ENCODE measurements at places on chromosomes 11 and 22.

- DNase-seq, result no peak
Observed at GRCh38 chr11:60377401-60378136, 763 bp upstream of the MS4A7 start.

- no peak for DNase-seq
Observed at GRCh38 chr22:30948930-30949342, 19.6 kb downstream of the MORC2 start.

DNA sequence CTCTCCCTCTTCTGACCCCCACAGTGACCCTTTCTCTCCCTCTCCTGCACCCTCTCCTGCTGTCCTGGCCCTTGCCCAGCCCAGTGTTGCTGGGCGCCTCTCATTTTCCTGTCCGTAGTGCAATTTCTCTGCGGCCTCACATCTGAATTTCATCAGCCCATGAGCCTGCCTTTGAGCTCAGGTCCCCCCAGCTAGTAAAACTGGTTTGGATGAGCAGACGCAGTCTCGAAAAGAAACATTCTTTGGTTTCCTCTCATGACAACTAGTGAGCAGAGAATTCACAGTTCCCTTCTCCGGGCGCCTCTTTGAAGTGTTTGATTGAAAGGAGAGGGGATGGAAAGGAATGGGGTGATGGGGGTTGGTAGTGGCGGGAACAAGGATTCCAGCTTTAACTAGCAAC lies 126.0 kb upstream of the CADM1 start:
- DNase-seq, result no peak

- DNase-seq, result no peak
Observed at GRCh38 chr11:70328556-70328955, 58.1 kb downstream of the PPFIA1 start.

DNA sequence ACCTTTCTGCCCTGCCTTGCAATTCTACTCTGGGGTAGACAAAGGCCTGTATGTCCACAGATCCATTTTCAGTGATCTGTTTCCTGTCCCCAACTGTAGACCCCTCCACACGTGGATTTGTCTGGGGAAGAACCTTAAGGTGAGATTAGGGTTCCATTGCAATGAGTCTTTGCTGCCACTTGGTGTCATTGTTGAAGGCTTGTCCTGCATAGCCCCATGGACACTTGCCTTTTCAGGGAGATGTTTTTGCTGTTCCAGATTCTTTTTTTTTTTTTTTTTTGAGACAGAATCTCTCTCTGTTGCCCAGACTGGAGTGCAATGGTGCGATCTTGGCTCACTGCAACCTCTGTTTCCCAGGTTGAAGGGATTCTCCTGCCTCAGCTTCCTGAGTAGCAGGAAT lies 21.8 kb downstream of the SERPING1 start:
- no peak for DNase-seq

DNA sequence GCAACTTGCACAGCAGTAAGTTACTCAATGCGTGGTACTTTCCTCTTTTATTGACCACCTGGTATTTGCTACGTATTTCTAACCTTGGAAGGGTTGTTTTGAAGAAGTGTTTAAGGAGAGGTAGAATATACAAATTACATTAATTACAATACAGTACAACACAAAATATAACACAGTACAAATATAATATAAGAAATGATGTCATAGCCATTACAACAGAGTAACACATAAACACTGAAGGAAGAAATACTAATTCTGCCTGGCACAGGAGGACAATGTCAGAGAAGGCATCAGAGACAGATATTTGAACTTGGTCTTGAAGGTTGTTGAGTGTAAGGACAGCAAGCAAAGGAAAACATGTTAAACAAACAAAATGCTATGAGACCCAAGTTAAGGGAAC lies 25.6 kb downstream of the PAK1 start:
- DNase-seq, result no peak

- DNase-seq, result no peak
Observed at GRCh38 chr11:130109386-130109785, 39.7 kb downstream of the APLP2 start.

- DNase-seq, result no peak
Observed at GRCh38 chr11:15497366-15497765, 382.6 kb downstream of the INSC start.

DNA sequence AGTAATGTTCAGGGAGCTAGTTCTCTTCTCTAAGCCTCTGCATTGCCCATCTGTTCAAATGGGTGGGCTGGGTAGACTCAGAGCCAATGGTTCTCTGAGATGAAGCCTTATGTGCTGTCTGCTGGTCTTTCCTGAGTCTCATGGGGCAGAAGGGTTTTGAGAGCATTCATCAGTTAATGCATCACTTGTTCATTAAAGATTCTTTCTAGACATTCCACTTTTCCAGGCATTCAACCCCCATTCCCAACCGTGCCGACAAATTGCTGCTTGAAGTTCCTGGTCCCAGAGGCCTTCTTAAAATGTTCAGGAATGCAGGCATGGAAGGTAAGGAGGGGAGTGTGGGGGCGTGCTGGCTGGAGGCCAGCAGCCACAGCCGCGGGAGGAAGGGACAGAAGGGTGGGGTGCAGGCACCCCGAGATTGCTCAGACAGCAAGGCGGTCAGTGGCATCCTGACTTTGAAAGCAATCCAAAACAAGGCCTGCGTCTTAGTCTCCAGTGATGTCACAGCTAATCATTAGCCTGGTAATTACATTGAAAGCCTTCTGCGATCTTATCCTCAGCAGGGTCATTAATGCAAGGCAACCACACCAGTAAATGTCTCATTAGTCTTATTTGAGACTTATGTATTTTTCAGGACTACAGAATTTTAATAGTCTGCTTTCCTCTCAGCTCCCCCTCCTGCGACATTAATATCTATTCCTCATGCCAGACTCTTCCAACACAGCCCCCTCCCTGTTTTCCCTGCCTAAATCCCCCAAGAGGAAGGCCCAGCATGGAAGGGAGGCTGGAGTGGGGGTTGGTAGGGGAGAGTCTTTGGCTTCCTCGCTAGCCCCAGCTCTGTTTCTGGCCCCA lies 328.8 kb downstream of the MIAT start:
- no peak for DNase-seq

DNA sequence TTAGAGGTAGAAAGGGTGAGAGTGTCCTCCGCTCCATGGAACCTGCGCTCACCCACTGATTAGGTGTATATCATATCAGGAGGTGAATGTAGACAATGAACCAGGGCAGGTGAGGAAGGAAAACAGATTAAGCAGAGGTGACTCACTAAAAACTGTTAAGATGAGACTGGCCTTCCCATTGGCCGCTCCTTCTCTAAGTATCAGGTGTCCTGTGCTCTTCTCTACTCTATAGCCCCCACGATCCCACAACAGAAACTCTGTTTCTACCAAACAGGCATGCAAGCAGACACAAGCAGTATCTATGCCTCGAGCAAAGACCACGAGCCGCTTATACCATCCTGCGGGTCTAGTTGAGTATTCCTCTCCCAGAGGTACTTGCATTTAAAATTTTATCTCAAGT lies 103.1 kb downstream of the SNX19 start:
- no peak for DNase-seq

- DNase-seq, result no peak
Observed at GRCh38 chr11:111798279-111798678, 32.1 kb upstream of the PPP2R1B start.

GRCh38 chr11:30816959-30817880 lies 231.1 kb upstream of the MPPED2 start:
- DNase-seq, result no peak

- DNase-seq, result no peak
Observed at GRCh38 chr22:19984201-19984753, 32.3 kb downstream of the ARVCF start.

- no peak for DNase-seq
Observed at GRCh38 chr11:12793506-12793905, 119.3 kb downstream of the TEAD1 start.

GRCh38 chr11:112221274-112221835 lies 4.9 kb upstream of the PTS start:
- no peak for DNase-seq

GRCh38 chr11:72743321-72744221 lies 8.6 kb downstream of the ARAP1 start:
- no peak for DNase-seq

GRCh38 chr22:35400501-35400790 lies 506 bp downstream of the MCM5 start:
- no peak for DNase-seq

GRCh38 chr11:23585416-23586104 lies 725.3 kb upstream of the CCDC179 start:
- no peak for DNase-seq

- DNase-seq, result no peak
Observed at GRCh38 chr11:132062031-132062430, 691.6 kb downstream of the NTM start.

- no peak for DNase-seq
Observed at GRCh38 chr11:13929395-13929891, 33.1 kb upstream of the SPON1 start.

DNA sequence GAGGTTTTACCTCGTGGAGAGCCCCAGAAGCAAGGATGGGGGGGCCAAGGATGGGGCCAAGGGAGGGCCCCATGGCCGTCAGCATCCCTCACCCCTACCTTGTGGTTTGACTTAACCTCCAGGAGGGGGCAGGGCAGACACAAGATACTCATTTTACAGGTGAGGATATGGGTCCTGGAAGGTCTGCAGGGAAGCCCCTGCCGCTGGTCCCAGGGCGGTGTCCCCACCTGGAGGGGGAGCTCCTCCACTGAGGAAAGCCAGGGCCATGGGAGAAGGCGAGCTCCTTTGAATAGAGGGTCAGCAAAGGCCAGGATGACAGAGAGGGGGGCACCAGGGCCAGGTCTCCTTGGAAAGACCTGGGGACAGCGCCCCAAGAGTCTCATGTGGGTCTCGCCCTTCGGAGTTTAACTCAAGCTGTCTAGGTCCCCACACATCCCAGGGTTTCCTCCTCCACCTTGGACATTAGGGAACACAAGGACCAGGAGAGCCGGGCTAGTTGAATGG lies 5.9 kb upstream of the ADORA2A start:
- no peak for DNase-seq

DNA sequence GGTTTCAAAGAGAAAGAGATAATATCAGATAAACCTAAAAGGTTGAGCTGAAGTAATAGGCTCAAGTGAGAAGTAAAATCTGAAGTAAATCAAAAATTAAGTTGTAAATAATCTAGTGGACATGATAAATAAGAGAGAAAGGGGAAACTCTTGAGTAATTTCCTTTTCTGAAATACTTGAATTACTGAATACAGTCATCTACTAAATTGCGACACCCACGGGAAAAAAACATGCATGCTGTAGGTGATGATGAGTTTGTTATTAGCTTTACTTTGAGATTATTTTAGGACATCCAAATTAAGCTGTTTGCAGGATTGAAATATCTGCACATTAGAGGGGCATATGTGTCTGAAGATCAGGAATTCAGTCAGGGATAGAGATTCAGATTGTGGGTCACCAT lies 50.0 kb upstream of the CARD18 start:
- DNase-seq, result no peak

DNA sequence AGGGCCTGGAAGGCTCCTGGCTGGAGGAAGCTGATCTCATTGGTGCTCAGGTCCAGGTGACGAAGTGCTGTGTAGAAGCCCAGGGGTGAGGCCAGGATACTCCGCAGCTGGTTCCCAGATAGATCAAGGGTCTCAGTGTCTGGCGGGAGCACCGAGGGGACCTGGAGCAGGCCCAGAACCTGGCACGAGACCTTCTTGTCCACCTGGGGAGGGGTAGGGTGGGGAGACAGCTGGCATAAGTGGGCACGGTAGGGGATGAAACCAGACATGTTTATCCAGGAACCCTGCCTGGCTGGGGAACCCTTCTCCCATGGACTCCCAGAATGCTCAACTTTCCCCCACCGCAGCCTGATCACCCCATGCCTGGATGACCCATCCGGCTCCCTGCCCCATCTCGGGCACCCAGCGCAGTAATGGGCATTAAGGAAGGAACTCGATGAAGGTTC lies 9.2 kb downstream of the LRRC32 start:
- DNase-seq, result no peak

GRCh38 chr11:70127653-70128434 lies 49.7 kb downstream of the ANO1 start:
- no peak for DNase-seq

- DNase-seq, result no peak
Observed at GRCh38 chr11:43992834-43993637, 50.6 kb downstream of the C11orf96 start.

DNA sequence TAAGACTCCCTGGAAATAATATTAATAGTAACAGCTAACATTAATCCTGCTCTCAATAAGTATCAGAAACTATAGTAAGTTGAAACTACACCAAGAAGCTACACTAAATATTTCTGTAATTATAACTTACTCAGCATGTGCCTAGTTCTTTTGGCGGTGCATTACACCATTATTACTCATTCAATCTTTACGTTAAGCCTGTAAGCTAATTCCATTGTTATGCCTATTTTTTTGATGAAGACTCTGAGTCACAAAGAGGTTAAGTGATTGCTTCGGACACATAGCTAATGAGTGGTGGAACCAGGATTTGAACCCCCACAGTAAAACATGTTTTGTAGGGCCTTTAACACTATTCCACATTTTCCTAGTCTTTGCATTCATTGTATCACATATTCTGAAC lies 111.6 kb downstream of the RASSF10 start:
- no peak for DNase-seq

DNA sequence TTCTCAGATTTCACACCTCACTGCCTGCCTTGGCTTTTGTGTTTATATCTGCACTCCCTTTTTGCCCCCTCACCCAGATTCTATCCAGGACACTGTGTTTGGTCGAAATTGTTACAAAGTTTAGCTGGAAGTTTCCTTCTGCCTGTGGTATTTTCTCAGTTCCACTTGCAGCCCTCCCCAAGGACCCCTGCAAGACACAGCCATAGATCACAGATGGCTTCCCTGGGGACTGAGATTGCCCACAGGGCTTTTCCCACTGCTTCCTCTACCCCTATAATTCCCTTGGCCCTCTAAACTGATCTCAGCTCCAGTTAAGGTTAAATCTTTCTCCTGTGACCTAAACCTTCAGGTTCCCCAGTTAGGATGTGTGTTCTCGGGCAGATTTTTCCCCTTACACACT lies 146.1 kb upstream of the C11orf87 start:
- no peak for DNase-seq

- DNase-seq, result no peak
Observed at GRCh38 chr11:101987370-101987769, 59.9 kb upstream of the CFAP300 start.

DNA sequence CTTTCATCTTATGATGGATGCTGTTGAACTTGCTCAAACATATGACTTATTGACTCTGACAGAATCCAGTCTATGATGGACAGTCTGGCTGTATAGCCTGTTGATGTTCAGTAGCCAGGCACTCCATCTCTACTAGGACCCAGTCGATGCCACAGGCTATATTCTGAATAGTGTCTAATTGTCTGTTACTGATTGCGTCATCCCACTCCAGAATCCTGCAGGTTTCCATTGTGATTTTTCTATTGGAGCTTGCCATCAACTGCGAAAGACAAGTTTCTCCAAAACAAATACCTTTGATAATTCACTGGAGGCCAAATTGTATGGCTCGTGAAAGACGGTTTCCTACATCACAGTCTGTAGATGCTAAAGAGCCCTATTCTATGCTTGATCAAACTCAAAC lies 481.7 kb upstream of the CHORDC1 start:
- no peak for DNase-seq

DNA sequence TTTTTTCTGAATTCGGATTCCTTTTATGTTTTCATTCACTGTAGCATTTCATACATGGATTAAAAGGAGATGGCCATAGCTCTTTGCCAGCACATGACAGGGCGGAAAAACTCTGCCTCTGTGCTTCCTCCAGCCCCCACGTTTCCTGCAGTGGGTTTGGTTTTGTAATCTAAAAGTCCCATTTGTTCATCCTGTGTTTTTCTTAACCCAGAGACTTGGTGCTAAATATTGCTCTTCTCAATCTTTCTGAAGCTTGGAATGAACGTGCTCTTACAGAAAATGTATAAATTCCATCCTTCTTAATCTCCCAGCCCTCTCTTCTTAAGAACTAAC lies 89.9 kb downstream of the PPP6R3 start:
- DNase-seq, result no peak

Data from esophagus squamous epithelium (tissue), 5 donors.